Skin of body (tissue), 3 donors: ENCODE measurements at places on chromosomes 1 and 21. TPM values are rescaled to one million over a fixed set of nuclear protein-coding genes. Genes with fewer than 3 reads are reported as not detected.

DNA sequence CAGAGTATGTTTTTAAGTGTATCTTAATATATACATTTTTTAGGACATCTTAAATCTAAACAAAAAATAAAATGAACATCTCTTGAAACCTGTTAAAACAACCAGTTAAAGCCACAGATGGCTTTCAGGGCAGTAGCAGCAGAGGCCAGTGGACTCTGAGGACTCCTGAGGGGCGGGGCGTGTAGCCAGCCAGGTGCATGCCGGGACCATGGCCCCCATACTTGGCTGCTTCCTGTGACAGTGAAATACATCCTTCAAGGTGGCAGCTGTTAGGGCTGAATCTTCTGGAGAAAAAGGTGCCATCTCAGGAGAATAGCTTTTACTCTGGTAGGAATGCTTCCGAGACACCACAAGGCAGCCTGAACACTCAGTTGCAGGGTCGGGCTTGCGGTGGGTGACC, 9.6 kb downstream of the RHOU start:
- DNase-seq, result no peak

DNA sequence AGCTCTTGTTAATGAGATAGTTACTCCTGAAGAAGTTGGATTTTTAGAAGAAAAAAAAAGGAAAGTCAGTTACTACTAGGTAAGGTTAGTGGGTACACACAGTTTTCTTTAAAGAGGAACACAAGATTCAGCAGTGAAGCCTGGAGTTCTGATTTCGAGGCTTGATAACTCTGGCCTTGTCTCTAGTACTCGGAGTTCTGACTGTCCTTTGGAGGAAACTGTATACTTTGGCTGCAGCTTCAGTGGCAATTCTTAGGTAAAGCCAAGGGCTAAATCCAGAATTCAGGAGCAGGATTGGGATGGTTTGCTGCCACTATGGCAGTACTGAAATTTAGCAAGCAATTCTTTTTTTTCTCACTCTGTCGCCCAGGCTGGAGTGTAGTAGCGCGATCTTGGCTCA, 9.2 kb downstream of the ACADM start:
- no peak for DNase-seq

GRCh38 chr1:210367566-210367965, 38.9 kb downstream of the HHAT start:
- DNase-seq, result no peak

The HTR6 gene
- total RNA-seq, result not detected
